ENCODE measurements at places on chromosomes 11 and 22.

GRCh38 chr11:110075105-110075846, 17.9 kb upstream of the ZC3H12C start:
- DNase-seq: no peak

- DNase-seq: peak; percentile 24
Measured at GRCh38 chr11:88484873-88485621, 147.5 kb upstream of the CTSC start.

DNA sequence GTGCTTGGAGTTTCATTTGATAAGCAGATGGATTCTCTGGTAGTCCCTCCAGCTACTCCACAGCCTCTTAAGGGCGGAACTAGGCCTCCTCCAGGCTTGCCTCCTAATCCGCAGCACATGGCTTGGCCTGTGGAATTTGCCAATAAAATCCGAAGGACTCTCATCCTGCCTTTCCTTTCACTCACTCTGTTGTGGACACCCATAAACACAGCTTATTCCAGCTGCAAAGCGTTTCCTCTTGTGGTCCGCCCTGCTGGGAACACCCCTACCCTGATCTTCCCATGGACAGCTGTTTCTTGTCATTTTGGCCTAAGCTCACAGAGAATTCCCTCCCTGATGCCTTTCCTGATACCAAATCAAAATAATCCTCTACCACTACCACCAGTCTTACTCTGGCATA, 546.2 kb downstream of the NTM start:
- no peak for DNase-seq

DNA sequence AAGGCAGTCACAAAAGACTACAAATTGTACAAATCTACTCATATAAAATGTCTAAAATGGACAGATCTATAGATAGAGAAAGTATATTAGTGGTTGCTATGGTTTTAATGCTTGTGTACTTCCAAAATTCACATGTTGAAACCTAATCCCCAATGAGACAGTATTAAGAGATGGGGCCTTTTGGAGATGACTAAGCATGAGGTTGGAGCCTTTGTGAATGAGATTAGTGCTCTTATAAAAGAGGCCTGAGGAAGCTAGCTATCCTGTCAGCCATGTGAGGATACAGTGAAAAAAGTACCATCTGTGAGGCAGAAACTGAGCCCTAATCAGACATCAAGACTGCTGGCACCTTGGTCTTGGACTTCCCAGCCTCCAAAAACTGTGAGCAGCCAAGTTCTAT, 82.6 kb downstream of the CYP2R1 start:
- DNase-seq: no peak

GRCh38 chr11:9861860-9862725, 198.2 kb downstream of the SWAP70 start:
- DNase-seq: peak; percentile 61

DNA sequence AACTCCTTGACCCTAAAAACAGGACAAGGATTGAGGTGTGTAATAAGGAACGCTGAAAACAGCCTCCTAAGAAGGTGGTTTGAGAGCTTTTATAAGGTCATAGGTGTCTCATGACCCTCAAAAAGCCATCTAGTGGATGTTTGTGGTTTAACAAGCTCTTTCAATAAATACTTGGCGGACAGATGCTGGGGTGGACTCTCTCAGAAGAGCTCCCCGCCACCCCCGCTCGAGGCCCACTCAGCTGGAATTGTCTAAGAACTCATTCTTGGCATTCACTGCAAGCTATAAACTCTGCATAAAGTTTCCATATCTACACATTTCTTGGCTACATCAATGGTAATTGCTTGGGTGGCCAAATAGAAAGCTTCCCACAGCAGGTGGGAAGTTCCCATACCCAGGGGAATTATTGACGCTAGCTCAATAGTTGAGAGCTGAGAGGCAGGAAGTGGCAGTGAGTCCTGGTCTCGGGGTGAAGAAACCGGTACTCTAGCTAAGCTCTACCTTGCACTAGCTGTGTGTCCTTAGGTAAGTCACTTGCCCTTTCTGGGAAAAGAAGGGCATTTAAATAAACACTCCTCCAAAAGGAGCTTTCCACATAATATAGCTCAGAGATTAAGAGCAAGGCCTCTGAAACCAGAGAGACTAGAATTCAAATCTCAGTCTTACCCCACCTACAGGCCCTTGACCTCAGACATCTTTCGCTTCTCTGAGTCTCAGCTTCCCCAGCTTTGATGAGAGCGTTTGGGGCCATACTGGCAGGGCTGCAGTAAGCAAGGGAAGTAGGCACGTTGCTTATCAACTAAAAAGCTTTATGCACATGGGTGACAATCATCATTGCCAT, 6.4 kb downstream of the MS4A15 start:
- no peak for DNase-seq

- peak; percentile 32 for DNase-seq
Measured at GRCh38 chr11:128814856-128815705, 52.0 kb downstream of the KCNJ1 start.

GRCh38 chr22:29621761-29622526, 18.5 kb downstream of the NF2 start:
- peak; percentile 60 for DNase-seq

DNA sequence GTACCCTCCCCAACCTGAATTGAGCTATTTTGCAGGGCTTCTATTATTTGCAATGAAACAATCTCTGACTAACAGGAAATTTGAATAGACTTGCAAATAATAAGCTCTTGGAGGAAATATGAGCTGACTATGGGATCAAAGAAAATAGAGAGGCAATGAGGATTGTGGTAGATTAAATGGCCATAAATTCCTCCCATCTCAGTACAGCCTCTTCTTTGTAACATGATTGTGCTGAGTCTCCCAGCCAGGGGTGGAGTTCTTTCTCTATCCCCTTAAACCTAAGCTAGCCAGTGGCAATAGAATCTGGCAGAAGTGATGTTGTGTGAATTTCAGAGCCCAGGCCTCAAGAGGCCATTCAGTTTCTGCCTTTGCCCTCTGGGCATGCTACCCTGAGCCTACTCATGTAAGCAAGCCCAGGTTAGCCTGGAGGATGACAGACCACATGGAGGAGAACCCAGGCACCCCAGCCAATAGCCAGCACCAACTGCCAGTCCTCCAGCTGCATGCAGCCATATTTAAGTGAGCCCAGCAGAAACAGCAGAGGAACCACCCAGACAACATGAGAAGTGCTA, 86.8 kb upstream of the TP53I11 start:
- DNase-seq: no peak

GRCh38 chr11:5596607-5597201, at the start of gene TRIM6:
TSS of gene TRIM6 (plus strand) at chr11:5596637. CDS start at chr11:5596898, 261 bp downstream.
- peak; percentile 36 for DNase-seq

GRCh38 chr11:110867951-110868350, 155.7 kb upstream of the ARHGAP20 start:
- no peak for DNase-seq

- DNase-seq: no peak
Measured at GRCh38 chr11:3939211-3939610, 83.7 kb downstream of the STIM1 start.

DNA sequence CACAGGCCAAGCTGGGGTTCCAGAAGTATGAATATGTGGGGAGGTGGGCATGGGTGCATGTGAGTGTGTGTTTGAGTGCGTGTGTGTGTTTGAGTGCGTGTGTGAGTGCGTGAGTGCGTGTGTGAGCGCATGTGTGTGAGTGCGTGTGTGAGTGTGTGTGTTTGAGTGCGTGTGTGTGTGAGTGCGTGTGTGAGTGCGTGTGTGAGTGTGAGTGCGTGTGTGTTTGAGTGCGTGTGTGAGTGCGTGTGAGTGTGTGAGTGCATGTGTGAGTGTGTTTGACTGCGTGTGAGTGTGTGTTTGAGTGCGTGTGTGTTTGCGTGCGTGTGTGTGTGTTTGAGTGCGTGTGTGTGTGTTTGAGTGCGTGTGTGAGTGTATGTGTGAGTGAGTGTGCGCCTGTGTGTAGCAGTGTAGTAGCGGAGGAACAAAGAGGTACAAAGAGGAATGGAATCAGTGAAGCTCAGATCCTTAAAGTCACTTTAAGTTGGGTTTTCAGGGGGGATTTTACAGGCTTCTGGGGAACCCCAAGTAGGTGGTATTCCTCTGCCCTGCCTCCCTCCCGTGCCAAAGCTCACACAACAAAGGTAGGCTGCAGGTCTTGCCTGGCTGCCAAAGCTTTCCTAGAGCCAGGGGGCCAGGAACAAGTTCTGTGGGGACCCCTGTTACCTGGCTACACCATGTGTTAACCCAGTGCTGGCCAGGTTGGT, 137.1 kb downstream of the KIRREL3 start:
- DNase-seq: no peak

GRCh38 chr11:7442588-7443215, 42.6 kb upstream of the OLFML1 start:
- peak; percentile 82 for DNase-seq

DNA sequence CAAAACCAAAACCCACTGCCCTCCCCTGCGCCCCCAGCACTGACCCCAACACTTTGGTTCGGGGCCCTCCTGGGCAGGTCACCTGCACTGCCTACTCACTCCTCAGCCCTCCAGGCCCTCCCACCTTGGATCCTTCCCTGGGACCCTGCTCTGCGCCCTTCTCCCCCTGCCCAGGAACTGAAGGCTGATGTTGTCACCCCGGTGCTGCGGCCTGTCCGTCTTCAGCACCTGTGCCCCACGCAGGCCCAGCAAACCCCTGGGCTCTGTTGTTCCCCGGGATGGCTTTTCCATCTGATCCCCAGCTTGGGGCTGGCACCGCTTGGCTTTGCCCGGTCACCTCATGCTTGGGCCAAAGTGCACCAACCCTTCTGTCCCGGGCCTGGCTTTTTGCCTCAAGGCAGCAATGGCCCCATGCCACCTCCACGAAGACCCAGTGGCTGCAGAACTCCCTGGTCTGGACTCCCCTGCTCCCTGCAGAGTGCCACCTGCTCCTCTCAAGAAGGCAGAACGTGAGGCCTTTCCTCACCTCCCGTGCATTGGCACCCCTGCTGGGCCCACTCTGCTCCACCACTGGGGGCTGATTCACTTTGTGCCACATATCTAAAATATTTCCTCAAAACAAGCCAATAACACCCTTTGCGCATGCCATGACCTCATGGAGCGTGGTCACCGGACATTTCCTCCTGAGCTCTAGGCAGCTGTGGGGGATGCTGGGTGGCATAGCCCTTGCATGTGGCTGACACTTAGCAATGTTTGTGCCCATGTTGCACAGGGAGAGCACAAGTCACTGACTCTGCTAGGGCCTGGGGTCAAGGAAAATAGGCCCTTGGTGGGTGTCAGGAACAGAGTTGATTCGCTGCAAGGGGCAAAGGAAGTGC, 8.8 kb downstream of the PPM1F start:
- no peak for DNase-seq

DNA sequence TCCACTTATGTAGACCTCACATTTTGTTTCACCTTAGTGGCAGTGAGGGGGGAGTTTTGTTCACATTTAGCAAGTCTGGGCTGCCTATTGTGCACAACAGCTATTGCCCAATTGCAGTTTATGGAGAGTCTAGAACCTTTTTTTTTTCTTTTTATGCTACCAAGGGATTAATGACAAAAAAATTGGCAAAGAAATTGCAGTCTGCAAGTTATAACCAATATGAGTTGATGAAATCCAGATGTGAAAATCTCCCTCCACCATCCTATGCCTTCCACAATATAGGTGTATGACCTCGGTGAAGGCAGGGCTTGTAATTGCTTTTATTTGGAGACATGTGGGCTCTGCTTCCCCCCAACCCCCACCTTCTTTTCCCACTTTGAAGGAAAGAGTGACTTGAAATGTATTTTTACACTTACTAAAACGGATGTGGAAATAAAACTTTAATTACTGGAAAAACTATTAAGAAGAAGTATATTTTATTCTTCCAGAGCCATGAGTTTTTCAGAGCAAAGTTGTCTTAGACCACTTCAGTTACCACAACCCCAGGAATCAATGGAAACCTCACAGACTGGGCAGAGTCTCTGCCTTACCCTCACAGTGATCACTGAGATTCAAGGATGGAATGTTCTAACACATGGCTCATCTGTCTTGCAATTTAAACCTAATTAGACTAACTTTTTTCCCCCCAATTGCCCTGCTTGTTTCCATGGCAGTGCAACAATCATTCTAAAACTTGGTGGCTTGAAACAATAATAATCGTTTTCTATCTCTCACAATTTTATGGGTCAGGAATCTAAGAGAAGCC, 120.8 kb upstream of the SLC5A12 start:
- no peak for DNase-seq

- DNase-seq: no peak
Measured at GRCh38 chr11:11263238-11264005, 89.6 kb downstream of the CSNK2A3 start.

DNA sequence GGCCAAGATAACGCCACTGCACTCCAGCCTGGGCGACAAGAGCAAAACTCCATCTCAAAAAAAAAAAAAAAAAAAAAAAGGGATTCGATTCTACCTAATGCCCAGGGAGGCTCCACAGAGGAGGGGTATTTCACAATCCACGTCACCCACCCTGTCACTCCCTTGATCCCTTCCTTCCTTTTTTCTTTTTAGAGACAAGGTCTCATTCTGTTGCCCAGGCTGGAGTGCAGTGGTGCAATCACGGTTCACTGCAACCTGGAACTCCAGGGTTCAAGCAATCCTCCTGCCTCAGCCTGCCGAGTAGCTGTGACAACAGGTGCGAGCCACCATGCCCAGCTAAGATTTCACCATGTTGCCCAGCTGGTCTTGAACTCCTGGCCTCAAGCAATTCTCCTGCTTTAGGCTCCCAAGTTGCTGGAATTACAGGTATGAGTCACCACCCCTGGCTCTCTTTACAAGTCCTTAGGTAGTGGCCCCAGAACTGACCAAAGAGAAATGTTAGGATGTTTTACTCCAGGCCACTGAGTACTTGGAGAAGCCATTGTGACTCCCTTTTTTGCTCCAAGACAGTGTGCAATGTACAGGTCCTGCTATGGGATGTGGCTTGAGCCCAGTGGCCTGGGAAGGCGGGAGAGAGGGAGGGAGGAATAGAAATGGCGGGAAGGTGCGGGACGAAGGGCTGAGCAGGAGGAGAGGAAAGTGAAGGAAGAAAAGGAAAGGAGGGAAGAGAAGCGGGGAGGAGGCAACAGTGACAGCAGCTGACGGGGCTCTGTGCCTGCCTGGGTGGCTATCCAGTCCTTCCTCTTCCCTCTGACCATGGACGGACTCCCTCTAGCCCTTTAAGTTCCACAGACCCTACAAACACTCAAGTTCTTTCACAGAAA, 11.8 kb upstream of the FXYD2 start:
- no peak for DNase-seq

GRCh38 chr22:26610072-26610958, 7.5 kb downstream of the CRYBB1 start:
- DNase-seq: no peak

- DNase-seq: no peak
Measured at GRCh38 chr11:112132737-112133136, 31.2 kb downstream of the IL18 start.

GRCh38 chr22:31915586-31915985, 28.7 kb upstream of the YWHAH start:
- no peak for DNase-seq

All from Calu3 (cell line).